CD4-positive, alpha-beta T cell treated with Interleukin-10 for 1 hour (primary cell): ENCODE measurements at places on chromosomes 12 and 14.

- no peak for DNase-seq
Observed at GRCh38 chr14:81682701-81683100, 149.0 kb upstream of the SEL1L start.

- DNase-seq = no peak
Observed at GRCh38 chr12:121227294-121227693, 17.4 kb downstream of the P2RX4 start.

DNA sequence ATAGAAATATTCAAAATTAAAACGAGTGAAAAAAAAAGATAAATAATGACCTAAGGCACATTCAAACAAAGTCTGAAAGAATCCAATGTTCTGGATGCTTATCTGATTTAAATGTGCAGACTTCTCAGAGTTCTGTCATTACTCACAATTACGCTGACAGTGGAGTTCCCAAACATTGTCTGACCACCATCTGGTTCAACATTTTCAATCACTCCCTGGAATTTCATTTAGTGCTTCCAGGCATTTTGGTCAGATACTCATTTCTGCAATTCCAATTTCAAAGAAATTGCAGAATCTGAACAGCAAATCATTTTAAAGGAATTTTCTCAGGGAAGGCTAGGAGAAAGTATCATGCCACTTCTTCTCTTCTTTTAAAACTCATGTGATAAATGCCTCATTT lies 398.2 kb upstream of the PDE3A start:
- DNase-seq = no peak

DNA sequence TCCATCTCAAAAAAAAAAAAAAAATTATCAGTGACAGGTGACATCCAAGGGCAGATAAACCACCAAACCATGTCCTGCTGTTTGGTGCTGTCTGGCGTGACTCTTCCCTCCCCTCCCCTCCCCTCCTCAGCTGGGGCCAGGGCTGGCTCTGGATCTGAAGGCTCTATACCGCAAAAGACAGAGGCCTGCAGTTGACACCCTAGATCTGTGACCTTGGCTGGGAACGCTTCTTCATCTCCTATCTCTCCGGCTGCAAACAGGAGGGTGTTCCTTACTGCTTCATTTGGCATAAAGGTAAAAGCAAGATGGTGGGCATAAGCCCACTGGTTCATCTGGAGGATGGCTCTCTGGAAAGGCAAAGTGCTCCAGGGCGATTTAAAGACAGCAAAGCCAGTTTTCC lies 126.8 kb upstream of the PRMT8 start:
- no peak for DNase-seq

- no peak for DNase-seq
Observed at GRCh38 chr12:123743002-123743401, 19.1 kb upstream of the DNAH10 start.

DNA sequence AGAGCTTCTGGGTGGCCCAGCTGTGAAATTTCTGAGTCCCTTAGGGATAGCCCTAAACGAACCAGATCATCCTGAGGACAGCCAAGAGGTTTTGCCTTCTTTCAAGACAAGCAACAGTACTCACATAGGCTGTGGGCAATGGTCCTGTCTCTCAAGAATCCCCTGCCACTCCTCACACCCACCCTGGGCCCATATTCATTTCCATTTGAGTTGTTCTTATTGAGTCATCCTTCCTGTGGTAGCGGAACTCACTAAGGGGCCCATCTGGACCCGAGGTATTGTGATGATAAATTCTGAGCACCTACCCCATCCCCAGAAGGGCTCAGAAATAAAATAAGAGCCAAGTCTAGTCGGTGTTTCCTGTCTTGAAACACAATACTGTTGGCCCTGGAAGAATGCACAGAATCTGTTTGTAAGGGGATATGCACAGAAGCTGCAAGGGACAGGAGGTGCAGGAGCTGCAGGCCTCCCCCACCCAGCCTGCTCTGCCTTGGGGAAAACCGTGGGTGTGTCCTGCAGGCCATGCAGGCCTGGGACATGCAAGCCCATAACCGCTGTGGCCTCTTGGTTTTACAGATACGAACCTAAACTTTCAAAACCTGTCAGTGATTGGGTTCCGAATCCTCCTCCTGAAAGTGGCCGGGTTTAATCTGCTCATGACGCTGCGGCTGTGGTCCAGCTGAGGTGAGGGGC lies 38.9 kb downstream of the DAD1 start:
- peak; percentile 71 for DNase-seq

DNA sequence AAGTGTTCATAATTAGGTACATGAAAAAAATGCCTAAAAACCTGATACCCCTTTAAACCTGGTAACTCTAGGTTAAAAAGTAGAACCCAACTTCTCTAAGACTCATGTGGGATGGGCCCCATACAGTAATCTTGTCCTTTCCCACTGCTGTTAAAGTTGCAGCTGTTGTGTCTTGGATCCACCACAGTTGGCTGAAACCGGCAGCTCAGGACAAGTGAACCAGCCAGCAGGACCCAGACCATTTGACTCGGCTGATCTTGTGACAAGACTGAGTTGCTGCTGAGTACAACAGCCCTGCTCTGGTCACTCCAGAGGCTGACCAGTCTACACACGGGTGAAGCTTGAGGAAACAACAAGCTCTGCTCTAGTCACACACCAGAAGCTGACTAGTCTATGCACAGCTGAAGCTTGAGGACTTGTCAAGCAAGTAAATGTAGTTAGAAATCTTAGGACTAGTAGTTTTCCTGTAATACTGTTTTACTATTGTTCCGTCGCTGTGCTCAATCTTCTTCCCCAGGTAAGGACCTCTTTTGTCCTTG lies 60.6 kb downstream of the DHRS2 start:
- no peak for DNase-seq

DNA sequence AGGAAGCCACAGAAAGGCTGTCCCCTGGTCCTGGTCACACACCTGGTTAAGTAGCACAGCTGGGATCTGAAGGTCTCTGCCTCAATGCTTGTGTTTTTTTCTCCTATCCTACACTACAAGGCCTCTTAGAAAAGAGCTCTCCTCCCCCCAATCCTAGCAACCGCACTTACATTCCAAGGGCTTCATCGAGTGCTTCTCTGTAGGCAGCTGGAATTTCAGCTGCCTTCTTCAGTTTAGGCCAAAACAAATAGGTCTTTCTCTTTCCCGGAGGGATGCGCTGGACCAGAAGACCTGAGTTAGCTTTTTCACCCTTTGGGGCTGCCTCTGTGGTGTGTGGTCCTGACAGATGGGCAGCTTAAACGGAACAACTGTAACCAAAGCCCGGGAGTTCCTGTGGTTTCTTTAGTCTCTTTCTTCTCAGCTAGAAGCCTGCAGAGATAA lies 109.7 kb downstream of the GPATCH2L start:
- no peak for DNase-seq

GRCh38 chr14:76904740-76905569 lies 78.7 kb downstream of the LRRC74A start:
- DNase-seq = peak; percentile 59

DNA sequence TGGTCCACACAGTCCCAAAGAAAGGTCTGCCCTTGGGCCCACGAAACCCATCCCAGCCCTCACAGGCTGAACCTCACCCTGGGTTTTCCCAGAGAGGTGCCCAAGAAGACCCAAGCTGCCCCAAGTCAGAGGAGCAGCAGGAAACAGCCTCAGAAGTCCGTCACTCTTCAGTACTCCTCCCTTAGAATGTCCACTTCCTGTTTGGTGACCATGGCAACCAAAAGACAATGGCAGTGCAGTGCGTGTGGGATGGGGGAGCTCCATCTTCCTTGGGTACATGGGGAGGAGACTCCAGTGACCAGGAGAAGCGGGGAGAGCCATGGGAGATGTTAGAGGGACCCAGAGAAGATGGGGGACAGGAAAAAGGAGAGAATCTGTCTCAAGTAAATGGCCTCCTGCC lies 11.3 kb downstream of the SELPLG start:
- peak; percentile 61 for DNase-seq
